HFF-Myc (cell line): ENCODE measurements at places on chromosomes 3 and 15.

DNA sequence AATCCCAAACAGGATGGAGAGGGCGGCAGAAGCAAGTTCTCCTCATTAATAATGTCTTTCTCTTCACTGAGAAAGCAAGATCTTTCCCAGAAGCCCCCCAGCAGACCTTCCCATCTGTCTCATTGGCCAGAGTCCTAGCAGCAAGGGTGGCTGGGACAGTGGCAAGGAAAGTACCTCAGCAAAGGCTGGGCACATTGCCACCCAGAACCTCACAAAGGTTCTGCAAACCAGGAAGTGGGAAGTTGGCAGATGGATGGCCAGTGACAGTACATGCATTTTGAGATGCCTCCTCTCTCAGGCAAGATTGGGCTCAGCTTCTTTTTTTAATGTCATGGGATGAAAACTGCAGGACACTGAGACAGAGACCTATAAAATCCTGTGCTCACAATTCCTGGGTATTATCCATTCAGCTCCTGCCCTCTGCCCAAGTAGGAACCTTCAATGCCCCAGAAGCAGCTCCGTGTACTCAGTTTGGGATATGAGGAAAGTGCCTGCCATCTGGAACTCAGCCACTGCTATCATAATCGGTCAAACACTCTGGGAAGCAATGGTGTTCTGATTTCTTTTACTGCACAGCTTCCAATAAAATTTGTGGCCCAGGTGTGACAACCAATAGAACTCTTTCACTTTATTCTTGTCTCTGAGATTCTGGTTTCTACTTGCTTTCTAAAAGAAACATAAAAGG, 25.5 kb downstream of the DPH3 start:
- no peak for DNase-seq

DNA sequence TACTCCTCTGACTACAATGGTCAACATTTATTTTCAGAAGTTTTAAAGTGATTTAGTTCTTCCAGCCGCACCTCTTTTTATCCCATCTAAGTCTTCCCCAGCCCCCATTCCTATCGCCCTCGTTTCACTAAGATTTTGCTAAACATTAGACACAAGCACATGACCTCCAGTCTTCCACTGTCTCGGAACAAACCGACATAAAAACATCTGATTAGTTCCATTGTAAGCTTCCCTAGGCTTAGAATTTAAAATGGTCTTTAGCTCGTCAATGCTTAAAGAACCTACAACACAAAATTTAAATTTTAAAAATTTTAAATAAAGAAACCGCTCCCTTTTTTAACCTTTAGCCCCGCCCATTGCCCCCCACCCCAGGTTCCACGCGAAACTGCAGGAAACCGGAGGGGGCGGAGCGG, 284 bp upstream of the TSC22D2 start:
- no peak for DNase-seq

DNA sequence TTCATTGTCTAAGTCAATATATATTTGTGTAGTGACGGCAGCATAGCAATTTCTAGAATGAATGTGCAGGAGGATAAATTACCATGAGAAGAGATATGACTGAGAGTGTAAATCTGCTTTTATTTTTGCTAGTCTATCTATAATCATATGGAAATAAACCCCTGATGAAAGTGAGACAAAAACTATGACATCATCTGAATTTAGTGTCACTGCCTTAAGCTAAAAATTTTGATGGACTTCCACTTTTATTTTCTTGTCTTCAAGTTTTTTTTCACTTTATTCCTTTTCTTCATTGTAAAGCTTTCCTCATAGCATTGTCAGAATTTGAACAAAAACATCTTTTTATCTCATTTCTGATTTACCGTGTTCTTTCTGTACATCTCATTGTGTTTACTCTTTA, 242.0 kb downstream of the CHST2 start:
- DNase-seq = no peak

DNA sequence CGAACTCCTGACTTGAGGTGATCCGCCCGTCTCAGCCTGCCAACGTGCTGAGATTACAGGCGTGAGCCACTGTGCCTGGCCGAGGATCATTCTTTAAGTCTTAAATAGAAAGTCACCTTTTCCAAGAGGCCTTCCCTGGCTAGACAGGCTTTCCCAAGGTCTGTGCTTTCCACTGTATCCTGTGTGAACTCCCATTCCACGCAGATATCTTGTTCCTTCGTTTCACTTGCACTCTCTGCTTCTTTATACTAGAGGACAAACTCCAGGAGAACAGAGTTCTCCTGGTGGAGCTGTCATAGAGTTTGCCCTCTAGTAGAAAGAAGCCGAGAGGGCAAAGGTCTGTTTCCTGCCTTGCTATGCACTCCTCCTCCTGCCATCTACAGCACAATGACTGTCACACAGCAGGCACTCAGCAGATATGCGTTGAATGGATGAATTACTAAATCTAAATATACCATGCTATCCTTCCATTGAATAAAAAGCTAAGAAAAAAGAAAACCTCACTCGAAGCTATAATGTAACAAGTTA, 211.2 kb downstream of the FOXP1 start:
- DNase-seq = no peak

DNA sequence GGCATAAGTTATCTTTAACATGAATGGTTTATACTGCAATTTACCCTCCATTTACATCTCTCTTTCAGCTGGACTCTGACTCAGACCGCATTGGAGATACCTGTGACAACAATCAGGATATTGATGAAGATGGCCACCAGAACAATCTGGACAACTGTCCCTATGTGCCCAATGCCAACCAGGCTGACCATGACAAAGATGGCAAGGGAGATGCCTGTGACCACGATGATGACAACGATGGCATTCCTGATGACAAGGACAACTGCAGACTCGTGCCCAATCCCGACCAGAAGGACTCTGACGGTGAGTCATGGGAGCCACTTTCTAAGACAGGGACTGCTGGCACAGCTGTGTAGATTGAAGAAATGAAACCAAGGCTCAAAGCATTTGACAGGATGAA, 11.6 kb downstream of the THBS1 start:
- DNase-seq = no peak

DNA sequence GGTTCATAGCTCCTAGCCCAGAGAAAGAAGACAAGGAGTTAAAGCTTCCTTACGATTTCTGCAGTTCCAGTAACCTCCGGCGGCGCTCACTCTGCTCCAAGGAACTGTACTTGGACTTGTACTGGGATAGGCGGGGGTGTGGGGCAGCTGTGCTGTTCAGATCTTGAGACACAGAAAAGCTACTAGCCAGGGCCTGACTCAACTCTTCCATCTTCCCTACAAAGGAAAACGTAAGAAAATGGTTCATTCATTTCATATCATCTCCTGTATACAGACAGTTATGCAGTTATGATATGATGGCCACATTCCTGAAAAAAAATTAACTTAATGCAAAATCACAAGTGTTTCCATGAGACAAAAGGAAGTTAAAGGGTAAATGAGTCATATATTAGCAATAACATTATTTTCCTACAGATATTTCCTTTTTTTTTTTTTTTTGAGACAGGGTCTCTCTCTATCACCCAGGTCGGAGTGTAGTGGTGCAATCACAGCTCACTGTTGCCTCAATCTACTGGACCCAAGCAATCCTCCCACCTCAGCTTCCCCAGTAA, 4.6 kb downstream of the SNUPN start:
- peak; percentile 61 for DNase-seq

DNA sequence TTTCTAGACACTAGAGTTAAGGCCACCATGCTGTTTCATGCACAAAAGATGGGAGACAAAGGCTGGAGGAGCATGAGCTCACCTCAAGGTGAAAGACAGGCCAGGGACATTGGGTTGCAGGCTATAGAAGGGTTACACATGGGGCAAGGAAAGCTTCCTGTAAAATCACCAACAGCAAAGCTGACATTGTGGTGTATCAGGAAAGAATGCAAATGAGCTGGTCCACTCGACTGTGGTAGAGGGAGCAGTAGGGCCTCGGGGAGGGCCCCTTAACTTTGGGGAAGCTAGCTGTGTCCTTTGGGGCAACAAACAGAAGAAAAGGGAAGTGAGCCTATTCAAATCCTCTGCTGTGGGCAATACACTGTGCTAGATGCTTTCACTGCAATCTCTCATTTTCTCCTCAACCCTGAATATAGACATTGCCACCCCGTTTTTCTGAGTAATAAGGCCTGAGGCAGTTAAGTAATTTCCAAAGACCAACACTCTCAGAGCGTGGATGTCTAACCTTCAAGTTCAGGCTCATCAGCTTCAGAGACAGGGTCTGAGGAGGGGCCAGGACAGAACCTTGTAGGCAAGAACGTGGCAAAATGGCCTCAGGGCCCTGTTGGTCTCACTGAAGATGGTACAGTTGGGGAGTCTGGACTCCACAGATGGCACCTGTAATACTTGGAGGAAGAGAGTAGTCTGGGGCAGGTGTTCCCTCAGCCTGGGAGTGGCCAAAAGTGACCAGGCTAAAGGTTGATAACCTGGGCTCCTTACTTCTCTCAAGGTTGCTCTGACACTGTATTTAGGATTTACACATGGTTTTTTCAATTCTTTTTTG, 24.1 kb downstream of the CX3CR1 start:
- DNase-seq = no peak

- DNase-seq = no peak
These were observed 32.6 kb upstream of the PCSK6 start for GRCh38 chr15:101522091-101522490.

DNA sequence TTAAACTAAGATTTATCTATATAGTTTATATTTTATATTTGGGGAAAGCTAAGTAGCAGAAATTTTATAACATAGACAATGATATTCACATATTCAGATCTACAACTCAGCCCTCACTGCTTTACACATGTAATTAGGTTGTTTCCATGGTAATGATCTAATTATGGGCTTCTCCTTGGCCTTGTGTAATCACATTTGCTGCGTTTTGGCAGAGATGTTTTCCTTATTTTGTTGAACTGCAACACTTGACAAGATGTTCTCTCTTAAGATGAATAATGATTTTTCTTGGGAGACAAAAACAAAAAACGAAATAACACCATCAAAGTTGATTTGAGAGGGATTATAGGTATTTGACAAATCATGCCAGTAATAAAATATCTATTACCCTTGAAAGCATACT, 635.6 kb upstream of the TBL1XR1 start:
- DNase-seq = no peak

DNA sequence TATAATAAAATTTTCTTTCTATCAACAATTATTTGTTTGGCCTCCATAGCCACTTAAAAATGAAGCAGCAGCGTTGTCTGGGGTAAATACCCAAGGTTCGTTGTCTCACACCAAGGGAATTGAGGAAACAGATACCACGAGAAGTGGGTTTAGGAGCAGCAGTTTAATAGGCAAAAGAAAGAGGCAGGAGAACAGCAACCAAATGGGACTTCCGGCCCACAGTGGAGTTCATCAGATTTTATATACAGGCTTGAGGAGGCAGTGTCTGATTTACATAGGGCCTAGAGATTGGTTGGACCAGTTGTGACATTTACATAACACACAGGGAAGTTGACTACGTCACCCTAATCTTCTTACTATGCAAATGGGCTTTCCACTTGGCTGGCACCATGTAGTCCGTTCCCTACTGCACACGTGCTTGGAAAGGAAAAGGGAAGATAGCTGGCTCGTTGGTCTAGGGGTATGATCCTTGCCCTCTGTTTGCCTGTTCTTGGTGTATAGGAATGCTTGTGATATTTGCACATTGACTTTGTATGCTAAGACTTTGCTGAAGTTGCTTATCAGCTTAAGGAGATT, 61.5 kb upstream of the SETMAR start:
- no peak for DNase-seq

- DNase-seq = no peak
These were observed 30.6 kb downstream of the MB21D2 start for GRCh38 chr3:192887047-192887446.

DNA sequence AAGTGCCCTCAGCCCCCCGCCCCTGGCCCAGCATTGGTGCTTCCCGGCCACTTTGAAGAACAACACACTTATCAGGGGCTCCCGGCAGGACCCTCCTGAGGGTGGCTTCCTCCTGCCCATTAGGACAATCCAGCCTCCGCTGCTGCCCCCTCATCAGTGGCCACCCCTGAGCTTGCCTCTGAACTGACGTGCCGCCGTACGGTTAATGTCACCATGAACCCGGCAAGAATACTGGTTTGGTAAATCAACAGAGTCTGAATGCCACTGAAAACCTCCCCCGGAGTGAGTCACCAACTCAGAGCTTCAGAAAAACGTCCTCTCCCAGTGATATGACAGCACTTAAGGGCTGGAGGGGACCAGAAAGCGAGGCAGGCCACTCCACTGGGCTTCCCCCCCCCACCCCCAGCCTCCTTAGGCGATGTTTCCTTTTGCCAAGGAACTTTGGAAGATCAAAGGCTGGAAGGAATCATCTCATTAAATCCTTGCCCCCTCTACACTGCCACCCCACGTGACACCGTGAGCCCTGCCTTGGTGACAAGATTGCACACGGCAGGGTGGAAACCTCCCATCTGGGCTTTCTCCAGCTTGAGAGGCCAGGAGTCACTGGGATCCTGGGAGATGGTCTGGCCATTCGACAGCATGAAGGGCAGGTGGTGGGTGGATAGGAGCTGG, 142.1 kb downstream of the NUP210 start:
- DNase-seq = no peak

DNA sequence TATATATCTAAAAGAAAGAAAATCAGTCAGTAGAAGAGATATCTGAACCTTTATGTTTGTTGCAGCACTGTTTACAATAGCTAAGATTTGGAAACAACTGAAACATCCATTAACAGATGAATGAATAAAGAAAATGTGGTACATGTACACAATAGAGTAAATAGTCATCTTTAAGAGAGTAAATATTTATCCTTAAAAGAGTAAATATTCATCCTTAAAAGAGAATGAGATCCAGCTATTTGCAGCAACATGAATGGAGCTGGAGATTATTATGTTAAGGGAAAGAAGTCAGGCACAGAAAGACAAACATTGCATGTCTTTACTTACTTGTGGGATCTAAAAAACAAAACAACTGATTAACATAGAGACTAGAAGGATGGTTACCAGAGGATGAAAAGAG, 197.0 kb upstream of the CBLB start:
- DNase-seq = no peak

GRCh38 chr3:179149406-179149867, 1.3 kb downstream of the PIK3CA start:
- DNase-seq = no peak

DNA sequence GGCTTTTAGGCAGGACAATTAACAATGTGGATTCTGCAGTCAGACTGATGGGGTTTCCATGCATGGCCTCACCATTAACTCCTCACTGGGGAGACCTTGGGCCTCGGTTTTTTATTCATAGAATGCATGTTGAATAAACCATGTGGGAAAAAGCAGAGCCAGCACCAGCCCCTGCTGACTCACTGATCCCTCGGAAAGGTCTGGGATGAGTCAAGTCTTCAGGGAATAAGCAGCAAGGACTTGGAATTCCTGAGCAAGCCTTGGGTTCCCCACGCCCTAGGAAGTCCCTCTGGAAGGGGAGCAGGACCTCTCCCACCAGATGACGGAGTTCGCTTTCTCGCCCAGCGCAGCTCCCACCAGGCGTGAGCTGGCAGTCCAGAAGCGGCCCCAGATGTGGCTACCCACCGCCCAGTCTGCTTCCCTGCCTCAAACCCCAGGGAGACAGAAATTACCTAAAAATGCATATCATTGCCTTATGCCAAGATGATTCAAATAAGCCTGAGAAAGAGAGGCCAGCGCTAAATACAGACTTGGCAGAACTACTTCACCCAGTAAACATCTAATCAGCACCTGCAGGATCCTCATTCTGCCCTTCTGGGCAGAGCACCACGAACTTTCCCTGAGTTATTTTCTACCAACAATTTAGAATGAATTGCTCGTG, 45.4 kb downstream of the BTD start:
- DNase-seq = peak; percentile 98
